ENCODE measurements at places on chromosomes 5 and 9. TPM values are rescaled to one million over a fixed set of nuclear protein-coding genes. Genes with fewer than 3 reads are reported as not detected.

- no peaks in the 10 kb centered on the region for H3K4me1 ChIP-seq
- no peak overlapping the region for H3K4me3 ChIP-seq
- no peak for DNase-seq
Measured at GRCh38 chr9:113955076-113955752, 79.1 kb downstream of the ZNF618 start.

Gene HRCT1
- 4.9 TPM for total RNA-seq

DNA sequence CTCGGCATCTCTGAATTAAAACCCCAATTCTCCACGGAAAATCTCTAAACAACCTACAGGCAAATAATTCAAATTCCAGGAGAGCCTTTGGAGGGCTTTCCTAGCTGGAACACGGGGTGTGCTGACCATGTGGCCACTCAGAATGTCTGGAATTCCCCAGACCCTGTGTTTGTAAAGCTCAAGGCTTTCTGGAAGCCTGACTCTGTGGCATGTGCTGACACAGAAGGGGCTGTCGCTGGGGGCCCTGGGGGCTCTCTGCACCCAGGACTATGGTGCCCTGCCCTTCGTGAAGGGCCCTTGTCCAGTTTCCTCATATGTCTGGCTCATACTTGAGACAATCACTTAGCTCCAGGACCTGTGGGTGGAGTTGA, 29.0 kb upstream of the BOD1 start:
- H3K36me3 ChIP-seq: no peaks in the 10 kb centered on the region
- no peak overlapping the region for H3K27ac ChIP-seq
- no peak for DNase-seq

GRCh38 chr5:160327818-160328217, 15.5 kb upstream of the CCNJL start:
- H3K4me1 ChIP-seq: no peaks in the 10 kb centered on the region
- H3K4me3 ChIP-seq: no peak overlapping the region
- no peaks in the 10 kb centered on the region for H3K27me3 ChIP-seq
- no peak overlapping the region for H3K27ac ChIP-seq
- no peak for DNase-seq
- H3K36me3 ChIP-seq: no peaks in the 10 kb centered on the region

DNA sequence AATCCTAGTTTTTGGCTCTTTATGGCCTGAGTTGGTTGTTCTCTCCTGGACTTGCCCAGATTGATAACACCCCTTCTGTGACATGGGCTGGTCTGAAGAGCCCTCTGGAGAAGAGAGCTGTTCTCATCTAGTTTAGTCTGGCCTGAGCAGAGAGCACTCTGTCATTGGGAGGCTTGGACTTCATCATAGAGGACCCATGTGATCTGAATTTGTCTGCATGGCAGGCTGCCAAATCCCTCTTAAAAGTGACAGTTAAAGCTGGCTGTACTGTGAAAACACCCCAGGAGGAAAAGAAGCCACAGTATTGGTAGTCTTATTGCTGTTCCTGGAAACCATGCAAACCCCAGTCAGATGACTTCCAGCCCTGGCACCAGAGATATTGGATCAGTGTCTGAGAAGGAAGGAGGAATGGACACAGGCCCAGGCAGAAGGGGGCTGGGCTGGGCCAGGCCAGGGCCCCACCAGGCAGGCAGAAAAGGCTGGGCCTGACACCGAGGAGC, 3.7 kb upstream of the WDR31 start:
- H3K27ac ChIP-seq: peak overlapping the region; percentile 84
- H3K4me1 ChIP-seq: peaks cover 16% of the 10 kb centered on the region
- H3K27me3 ChIP-seq: no peaks in the 10 kb centered on the region

Gene CA9
- total RNA-seq: 5.9 TPM

DNA sequence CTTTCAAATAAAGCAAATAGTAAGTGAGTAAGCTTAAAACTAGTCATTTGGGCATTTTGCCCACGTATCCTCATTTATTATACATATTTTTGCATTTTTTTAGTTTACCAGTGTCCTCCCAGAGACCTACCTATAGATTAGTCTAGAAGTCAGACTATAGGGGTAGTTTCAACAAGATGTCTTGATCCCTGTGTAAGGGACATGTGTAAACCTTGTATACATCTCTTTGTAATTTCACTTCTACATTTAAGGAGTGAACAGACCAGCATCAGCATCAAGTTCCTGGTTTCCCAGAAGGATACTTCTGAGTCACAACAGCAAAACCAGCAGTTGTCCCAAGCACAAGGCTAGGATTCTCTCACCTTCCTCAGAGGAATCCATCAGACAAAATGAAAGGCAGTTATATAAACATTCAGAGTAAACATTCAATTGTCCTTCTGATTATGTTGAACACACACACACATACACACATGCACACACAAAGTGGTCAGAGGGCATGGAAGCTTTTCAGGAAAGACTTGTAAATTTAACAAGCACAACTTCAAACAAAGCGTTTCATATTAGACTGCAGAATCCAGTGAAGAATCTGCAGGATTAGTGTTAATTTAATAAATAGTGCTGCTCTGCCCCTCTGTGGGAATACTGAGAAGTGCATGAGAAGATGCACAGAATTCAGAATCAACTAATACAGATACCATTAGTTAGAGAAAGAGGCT, 55.4 kb downstream of the HINT1 start:
- H3K4me1 ChIP-seq: no peaks in the 10 kb centered on the region
- no peak overlapping the region for H3K4me3 ChIP-seq
- no peaks in the 10 kb centered on the region for H3K27me3 ChIP-seq
- DNase-seq: no peak
- no peak overlapping the region for H3K27ac ChIP-seq

DNA sequence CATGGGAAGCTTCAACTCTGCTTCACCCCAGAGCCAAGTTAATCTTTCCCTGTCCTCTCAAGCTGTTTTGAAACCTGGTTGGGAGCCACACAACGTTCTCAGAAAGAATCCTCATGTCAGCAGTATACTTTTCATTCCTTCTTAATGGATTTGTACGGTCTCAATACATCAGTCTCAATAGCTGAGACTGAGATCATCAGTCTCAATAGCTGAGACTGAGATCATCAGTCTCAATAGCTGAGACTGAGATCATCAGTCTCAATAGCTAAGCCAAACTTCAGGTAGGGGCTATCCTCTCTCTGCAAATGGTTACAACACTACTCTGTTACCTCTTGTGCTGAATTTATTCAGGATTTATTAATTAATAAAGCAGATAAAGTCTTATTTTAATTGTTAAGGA, 1317.4 kb upstream of the CDH9 start:
- no peak overlapping the region for H3K27ac ChIP-seq
- H3K36me3 ChIP-seq: no peaks in the 10 kb centered on the region
- no peak overlapping the region for H3K4me3 ChIP-seq
- no peaks in the 10 kb centered on the region for H3K4me1 ChIP-seq
- H3K27me3 ChIP-seq: no peaks in the 10 kb centered on the region

- no peak for DNase-seq
- H3K27me3 ChIP-seq: no peaks in the 10 kb centered on the region
- H3K4me1 ChIP-seq: no peaks in the 10 kb centered on the region
- no peaks in the 10 kb centered on the region for H3K36me3 ChIP-seq
- no peak overlapping the region for H3K27ac ChIP-seq
Measured at GRCh38 chr9:12640016-12640587, 53.1 kb upstream of the TYRP1 start.

GRCh38 chr5:168356592-168356991, 65.1 kb downstream of the WWC1 start:
- H3K4me1 ChIP-seq: no peaks in the 10 kb centered on the region
- H3K27me3 ChIP-seq: no peaks in the 10 kb centered on the region
- no peak for DNase-seq
- no peak overlapping the region for H3K4me3 ChIP-seq
- no peaks in the 10 kb centered on the region for H3K36me3 ChIP-seq

DNA sequence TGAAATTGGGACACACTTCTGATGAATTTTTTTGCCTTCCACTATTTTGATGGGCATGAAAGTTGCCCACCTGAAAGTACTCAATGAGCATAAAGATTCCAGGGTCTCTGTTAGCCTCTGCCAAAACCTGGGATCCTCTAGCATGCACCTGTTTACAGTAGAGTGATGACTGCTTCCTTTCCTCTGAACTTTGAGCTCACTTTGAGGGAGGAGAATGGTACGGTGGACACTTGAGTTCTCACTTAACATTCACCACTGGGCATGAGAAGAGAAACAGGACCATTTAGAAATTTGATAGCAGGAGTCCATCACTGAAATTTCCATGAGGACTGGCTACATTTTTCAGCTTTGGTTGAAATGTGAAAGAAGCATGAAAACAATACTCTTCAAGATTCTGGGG, 374.8 kb downstream of the KDM4C start:
- H3K36me3 ChIP-seq: no peaks in the 10 kb centered on the region
- no peaks in the 10 kb centered on the region for H3K4me1 ChIP-seq
- no peak for DNase-seq
- no peak overlapping the region for H3K4me3 ChIP-seq

GRCh38 chr5:22354956-22355355, 498.2 kb downstream of the CDH12 start:
- H3K27me3 ChIP-seq: no peaks in the 10 kb centered on the region
- DNase-seq: no peak
- no peak overlapping the region for H3K4me3 ChIP-seq
- H3K27ac ChIP-seq: no peak overlapping the region

Gene ZDHHC11B
- total RNA-seq: 4.0 TPM

- no peaks in the 10 kb centered on the region for H3K4me1 ChIP-seq
- H3K36me3 ChIP-seq: no peaks in the 10 kb centered on the region
- no peak overlapping the region for H3K27ac ChIP-seq
- H3K4me3 ChIP-seq: no peak overlapping the region
- no peaks in the 10 kb centered on the region for H3K27me3 ChIP-seq
- no peak for DNase-seq
Measured at GRCh38 chr9:129430940-129431643, 189.8 kb downstream of the C9orf50 start.

Gene IFNA13
- not detected for total RNA-seq

GRCh38 chr5:88761269-88761850, 121.6 kb downstream of the MEF2C start:
- H3K36me3 ChIP-seq: peaks cover 26% of the 10 kb centered on the region
- H3K4me1 ChIP-seq: peaks cover 12% of the 10 kb centered on the region
- no peak overlapping the region for H3K4me3 ChIP-seq
- no peaks in the 10 kb centered on the region for H3K27me3 ChIP-seq
- no peak for DNase-seq
- H3K27ac ChIP-seq: peak overlapping the region; percentile 33

Gene MELK
- total RNA-seq: 0.59 TPM

Gene FAM53C
- 18.6 TPM for total RNA-seq
